ENCODE measurements at places on chromosomes 13 and 19. TPM values are rescaled to one million over a fixed set of nuclear protein-coding genes. Genes with fewer than 3 reads are reported as not detected.

GRCh38 chr13:113404723-113405471 is 41.0 kb upstream of the GRTP1 start:
- DNase-seq = no peak

- DNase-seq = no peak
These were observed 46.5 kb upstream of the TFDP1 start for GRCh38 chr13:113537909-113538688.

DNA sequence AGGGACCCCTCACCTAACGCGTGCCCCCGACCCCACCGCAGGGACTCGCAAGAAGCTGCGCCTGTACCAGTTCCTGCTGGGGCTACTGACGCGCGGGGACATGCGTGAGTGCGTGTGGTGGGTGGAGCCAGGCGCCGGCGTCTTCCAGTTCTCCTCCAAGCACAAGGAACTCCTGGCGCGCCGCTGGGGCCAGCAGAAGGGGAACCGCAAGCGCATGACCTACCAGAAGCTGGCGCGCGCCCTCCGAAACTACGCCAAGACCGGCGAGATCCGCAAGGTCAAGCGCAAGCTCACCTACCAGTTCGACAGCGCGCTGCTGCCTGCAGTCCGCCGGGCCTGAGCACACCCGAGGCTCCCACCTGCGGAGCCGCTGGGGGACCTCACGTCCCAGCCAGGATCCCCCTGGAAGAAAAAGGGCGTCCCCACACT is 4.7 kb upstream of the MYBPC2 start:
- DNase-seq = peak; percentile 61

DNA sequence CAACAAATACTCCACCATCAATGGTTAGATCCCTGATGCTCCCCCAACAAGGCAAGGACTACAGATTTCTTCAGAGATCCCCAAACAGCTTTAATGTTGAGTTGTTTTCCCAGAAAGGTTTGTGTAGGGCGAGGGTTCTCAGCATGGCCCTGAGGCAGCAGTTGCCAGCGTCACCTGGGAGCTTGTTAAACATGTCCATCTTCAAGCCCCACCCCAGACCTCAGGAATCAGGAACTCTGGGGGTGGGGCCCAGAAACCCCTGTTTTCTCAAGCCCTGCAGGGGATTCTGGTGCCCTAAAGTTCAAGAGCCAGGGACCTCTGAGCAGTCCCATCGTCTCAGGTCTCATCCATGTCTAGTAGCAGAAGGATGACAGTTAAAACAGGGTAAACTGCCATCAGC is 9.6 kb downstream of the EFNB2 start:
- DNase-seq = no peak

DNA sequence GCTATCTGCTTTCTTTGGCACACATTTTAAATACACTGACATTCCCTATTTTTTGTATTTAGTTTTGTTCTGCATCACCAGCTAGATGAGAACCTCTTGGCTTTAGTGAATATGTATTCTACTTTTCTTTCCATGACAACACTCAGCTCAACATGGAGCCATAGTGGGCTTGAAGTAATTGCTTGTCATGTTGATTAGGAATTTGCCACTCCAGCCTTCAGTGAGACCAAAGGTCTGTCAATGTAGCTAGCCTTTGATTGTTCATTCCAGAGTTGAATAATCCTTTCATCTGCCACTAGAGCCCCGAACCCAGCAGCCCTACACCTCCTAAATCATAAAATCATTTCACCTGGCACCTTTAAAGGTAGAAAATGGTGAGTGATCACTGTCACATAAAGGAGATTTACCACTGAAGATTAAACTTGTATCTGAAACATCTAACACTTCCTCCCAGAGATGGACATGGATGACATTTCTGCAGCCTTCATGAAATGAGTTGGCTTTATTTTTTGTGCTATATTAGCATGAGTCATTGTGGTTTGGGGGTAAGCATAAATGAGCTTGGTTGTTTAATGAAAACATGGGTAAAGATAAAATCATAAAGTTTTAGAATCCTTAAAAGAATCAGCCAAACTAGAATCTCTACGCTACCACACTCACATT is 29.2 kb upstream of the GARRE1 start:
- DNase-seq = no peak

The PSMC4 gene
- 81.4 TPM for polyA plus RNA-seq

GRCh38 chr13:41503356-41503755 is 46.0 kb downstream of the RGCC start:
- DNase-seq = no peak

DNA sequence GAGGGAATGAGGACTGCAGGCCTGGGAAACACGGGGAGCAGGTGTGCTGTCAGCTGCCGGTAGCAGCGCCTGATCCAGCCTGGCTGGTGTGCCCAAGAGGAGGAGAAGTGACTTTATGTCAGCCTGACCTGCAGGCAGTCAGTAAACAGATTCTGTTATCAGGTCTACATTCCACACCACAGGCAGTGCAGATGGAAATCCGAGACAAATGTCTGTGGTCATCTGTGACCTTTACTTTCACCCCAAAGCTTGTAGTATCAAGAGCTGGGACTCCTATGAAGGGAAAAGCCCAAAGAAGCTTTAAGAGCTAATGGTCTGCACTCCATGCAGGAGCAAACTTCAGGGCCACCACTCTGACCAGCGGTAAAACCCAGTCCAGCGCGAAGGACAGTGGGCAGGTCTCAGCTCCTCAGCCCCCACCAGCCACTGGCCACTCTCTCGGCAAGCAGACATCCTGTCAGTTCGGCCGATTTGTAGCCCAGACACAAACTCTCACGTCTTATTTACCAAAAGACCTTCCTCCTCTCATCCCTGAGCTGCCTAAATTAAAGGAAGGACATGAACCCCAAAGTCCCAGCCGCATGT is 7.7 kb downstream of the EPS15L1 start:
- no peak for DNase-seq

- no peak for DNase-seq
These were observed 8.3 kb upstream of the FAM187B start for GRCh38 chr19:35236638-35237400.

DNA sequence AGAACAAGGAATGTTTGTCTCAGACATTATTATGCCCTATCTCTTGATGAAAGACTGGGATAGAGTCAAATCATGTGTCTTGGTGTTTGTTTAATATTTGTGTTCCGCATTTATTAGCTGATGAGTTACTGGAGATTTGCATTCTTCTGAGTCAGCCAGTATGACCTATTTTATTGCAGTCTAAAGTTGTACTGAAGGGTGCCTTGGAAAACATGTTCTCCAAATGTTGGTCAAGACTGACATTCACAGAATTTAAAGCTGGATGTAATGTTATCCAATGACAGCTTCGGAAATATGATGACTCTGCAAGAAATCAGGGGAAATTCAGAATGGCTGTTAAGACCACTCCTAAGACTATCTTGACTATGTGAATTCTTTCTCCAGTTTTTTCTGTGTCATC is 134.0 kb downstream of the KCNRG start:
- no peak for DNase-seq

- no peak for DNase-seq
These were observed 95.3 kb upstream of the IPO5 start for GRCh38 chr13:97858161-97858560.

The HIPK4 gene
- 0.20 TPM for polyA plus RNA-seq

GRCh38 chr13:23671897-23672296 is 101.7 kb downstream of the TNFRSF19 start:
- DNase-seq = no peak

DNA sequence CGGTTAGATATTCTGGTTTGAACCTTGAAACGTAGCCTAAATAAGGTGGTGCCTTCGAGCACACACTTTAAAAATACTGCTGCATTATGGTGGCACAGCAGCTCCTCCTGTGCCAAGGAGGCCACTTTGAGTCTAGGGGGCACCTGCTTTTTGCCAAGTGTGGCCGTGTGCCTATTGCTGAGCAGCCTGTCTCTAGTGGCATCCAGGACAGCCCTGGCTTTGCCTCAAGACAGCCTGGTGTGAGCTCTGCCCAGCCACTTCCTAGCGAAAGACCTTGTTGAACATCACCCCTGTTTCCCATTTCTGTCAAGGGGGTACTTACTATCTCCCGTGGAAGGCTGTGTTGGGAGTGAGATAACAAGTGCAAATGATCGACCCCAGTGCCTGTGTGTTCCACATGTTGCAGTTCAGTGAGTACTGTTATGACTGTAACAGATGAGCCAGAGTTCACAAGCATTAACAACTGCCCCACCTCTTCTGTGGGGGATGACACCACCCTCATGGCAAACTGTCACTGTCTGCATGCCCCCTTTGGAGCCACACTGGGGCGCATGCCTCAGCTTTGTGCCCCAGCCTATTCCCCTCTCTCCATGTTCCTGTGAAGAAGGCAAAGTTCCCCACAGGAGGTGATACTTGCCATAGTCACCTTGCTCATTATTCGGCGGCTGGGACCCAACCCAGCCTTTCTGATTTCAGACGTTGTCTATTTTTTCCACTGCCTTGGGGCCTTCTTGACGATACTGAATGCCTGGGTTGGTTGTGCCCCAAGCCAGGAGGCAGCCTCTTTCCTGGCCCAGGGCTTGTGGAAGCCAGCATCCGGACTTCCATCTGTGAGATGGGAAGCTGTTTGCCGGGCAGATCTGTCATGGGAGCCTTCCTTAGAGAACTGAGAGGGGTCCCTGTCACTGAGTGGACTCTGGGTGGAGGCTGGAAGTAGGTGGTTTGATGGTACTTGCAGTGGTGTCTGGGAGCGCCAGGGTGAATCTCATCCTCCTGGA is 5.4 kb downstream of the GATAD2A start:
- DNase-seq = no peak

DNA sequence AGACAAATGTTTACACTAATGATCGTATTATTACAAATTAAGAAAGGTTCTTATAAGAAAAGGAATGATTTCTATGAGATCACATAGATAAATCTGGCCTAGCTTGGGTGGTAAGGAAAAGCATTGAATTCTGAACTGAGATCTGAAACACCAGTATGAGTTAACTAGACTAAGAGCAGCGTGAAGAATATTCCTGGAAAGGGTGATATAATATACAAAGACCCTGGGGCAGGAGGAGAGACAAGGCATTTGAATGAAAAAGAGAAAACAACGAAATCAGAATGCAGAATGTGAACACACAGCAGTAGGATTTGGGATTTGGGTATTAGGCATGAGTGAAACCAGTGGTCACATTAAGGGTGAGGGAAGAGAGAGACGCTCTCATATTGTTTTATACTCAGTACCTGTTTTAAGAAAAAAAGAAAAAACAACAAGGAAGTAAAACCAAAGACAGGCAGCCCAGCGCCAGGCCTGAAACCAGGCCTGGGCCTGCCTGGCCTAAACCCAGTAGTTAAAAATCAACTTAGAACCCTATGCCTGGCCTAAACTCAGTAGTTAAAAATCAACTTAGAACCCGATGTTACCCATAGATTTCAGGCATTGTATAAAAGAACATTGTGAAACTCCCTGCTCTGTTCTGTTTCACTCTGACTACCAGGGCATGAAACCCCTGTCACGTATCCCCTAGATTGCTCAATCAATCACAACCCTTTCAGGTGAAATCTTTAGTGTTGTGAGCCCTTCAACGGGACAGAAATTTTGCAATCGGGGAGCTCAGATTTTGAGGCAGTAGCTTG is 287.1 kb downstream of the ITGBL1 start:
- DNase-seq = no peak

DNA sequence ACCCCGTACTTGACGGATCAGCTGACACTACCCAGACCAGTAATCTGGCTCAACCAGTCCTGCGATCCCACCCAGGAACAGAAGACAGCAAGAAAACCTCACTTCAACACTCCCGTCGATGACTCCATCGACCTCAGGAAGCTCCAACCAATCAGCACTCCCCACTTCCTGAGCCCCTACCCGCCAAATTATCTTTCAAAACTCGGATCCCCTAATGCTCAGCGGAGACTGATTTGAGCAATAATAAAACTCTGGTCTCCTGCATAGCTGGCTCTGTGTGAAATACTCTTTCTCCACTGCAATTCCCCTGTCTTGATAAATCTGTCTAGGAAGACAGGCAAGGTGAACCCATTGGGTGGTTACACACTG is 1.2 kb downstream of the LSM4 start:
- no peak for DNase-seq

GRCh38 chr19:3276341-3276799 is 51.9 kb downstream of the CELF5 start:
- DNase-seq = no peak

The EFNB2 gene
- polyA plus RNA-seq = 19.2 TPM

DNA sequence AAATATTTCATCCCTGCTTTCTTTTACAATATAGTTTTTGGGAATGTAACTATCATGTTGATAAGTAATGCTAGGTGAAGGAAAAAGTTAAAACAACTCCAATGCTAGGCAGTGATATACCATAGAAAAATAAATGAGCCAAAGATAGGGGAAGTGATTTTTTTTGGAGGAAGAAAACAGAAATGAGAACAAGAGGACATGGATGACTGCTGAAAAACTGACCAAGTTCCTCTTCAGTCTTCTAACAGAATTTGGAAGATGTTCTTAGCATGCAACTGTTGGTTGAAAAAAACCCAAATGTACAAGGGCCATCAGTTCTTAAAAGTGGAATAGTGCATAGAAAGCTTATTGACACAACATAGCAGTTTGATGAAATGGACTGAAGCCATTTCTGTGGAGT is 262.5 kb upstream of the STARD13 start:
- DNase-seq = no peak

The RRAS gene
- 279 TPM for polyA plus RNA-seq

The NXNL1 gene
- not detected for polyA plus RNA-seq

- no peak for DNase-seq
These were observed 94.7 kb upstream of the PRR20A start for GRCh38 chr13:57045826-57046546.

- no peak for DNase-seq
These were observed 22.4 kb upstream of the BRD4 start for GRCh38 chr19:15354566-15355296.

DNA sequence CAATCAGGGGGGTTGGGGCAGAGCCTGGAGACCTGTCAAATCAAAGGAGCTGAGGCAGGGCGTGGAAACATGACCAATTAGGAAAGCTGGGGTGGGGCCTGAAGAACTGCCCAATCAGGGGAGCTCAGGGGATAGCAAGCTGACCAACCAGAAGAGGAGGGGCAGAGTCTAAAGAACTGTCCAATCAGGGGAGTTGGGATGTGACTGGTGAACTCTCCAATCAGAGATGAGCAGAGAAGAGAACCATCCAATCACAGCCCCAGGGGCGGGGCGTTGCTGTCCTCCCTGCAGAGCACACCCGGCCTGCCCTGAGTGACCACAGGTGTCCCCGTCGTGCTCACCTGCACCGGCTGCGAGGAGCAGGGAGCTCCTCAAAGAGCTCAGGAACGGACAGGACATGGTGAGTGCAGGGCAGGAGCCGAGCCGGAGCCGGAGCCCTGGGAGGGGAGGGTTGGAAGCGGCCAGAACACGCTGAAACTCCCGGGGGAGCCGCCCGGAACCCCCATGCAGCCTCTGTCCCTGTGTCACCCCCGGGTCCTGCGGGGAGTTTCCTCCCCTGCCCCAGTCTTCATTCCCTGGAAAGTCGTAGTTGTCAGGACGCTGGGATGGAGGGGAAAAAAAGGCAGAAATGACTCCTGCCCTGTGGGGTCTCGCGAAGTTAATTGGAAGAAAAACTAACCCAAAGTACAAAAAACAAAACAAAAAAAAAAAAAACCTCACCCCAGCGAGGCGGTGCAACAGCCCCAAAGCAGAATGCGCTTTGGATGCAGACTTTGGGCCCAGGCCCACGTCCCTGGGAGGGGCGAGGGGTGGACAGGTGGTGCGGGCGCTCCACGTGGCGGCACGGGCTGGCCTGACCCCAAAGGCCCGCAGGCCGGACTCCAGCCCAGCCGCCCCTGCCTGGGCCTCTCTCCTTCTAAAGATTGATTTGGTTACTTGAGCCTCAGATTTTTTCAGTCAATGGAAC is at the start of gene ZNF556:
TSS of gene ZNF556 (plus strand) at position 311 of the 967 bp plus-strand sequence. CDS start at position 398, 87 bp downstream.
- DNase-seq = no peak

- DNase-seq = no peak
These were observed 35.2 kb upstream of the WDFY2 start for GRCh38 chr13:51549050-51549449.
